Aorta (tissue), 5 donors: ENCODE measurements at places on chromosomes 11 and 22.

- no peak for DNase-seq
These were observed 40.5 kb upstream of the BIRC3 start for GRCh38 chr11:102276783-102277182.

- no peak for DNase-seq
These were observed 2.7 kb upstream of the NXPE1 start for GRCh38 chr11:114562166-114562916.

DNA sequence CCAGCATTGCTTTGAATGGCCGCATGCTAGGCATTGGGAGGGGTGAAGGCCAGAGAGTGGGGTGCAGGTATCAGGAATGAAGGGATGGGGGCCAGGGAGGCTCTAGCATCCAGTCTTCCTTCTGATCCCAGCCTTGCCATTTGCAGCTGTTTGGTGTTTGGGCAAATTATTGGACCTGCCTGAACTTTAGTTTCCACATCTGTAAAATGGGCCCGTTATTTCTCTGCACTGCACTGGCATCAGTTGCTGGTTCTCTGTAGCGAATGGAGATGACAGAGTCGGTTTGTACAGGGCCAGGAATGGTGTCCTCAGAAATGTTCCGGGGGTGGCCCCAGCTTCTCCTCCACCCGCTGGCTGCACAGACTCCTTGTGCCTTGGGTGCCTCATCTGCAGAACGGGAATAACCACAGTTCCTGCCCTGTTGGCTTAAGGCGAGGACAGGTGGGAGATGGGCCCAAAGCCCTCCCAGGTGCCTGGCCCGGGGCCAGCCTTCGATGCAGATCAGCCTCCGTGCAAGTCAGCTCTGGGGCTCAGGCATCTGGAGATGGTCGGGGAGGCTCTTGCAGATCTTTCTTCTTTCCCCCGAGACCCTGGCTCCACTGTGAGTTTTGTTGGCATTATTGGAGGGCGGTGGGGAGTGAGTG, 51.4 kb upstream of the SMIM38 start:
- DNase-seq = peak; percentile 23

DNA sequence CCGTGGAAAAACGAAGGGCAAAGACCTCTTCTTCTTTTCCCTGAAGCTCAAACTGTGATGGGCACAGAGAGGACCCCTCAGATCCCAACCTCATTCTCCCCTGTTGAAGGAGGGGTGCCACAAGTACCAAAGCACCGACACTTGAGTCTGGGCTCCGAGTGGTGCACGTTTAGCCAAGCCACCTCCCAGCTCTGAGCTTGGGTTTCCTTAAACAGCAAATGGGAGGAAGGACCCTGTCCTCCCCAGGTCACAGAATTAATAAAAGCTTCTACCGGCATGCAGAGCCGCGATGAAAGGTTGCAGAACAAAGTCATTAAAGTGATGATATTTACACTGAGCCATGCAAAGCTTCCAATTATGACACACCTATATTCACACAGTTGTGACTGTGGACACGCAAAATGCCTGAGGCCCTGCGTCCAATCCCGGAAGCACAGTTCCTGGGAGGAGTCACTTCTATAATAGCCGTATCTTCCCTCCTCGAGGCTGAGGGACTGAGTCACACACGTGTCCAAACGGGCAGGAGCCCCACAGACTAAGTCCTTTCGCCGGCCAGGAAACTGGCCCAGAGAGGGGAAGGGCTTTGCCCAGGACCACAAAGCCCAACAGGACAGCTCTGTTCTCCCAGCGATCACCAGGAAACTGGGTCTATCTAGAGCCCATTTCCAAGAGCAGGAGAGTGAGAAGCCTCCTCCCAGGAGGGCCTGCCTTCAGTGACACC, 922 bp upstream of the CSNK1E start:
- DNase-seq = peak; percentile 90

DNA sequence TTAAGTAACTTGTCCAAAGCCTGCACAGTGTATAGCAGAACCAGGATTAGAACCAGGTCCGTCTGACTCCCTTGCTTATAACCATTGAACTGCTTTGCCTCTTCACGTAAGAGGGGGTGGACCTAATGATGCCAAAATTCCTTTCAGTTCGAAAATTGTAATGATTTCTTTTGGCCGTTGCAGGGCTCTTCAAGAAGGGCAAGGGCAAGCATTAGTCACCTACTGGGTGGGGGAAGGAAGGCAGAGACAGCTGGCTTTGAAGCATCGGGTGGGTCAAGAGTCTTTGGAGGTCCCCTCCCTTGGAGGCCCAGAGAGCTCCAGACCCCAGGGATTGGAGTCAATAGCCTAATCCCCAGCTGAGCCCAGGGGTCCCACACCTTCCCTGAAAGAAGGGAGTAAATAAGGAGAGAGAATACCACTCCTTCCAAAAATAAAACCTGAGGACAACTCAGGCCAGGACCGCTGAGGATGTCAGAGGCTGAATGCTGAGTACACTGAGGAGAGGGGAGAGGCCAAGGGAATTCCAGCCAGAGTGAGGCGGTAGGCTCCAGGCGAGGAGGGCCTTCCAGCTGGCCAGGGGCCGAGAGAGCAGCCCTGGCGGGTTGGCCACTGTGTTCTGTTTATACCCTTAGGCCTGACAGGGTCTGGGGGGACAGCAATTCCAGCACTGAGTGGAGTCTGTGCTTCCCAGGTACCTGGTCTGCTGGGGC, 14.1 kb downstream of the CREB3L1 start:
- DNase-seq = peak; percentile 67

- DNase-seq = peak; percentile 59
These were observed 4.4 kb upstream of the MUC5AC start for GRCh38 chr11:1153105-1153950.

DNA sequence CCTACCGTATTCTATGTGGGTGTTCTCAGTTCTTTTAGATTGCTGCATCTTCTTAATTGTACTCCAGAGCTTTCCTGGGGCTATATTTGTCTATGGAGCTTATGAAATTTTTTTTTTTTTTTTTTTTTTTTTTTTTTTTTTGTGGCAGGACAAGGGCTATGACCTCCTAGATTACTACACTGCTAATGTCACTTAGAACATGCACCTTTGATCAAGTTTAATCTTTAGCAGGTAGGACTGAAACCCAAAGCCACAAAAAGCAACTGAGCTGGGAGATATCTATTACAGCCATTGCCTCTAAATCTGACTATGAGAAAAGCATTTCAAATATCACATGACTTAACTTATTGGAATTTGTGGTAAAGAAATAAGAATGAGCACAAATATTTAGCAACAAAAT, 21.7 kb upstream of the ABTB2 start:
- no peak for DNase-seq

GRCh38 chr22:50544078-50544745, 1.5 kb upstream of the KLHDC7B start:
- peak; percentile 92 for DNase-seq

DNA sequence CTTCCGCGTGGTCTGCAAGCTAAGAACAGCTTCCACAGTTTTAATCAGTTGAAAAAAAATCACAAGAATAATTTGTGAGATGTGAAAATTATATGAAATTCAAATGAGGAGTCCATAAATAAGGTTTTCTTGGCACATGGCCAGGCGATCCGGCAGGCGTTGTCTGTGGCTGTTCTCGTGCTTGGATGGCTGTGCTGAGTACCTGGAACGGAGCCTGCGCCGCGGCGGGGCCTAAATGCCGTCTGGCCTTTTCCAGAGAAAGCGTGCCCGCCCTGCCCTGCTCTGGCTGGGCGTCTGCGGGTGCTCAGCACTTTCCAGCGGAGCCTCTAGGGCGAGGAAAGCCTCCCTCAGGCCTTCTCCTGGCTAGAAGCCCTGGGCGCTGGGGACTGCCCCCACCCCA, 41.8 kb downstream of the OSBPL5 start:
- DNase-seq = peak; percentile 82

- peak; percentile 86 for DNase-seq
These were observed 120.5 kb upstream of the FGF3 start for GRCh38 chr11:69939551-69940245.
